ENCODE measurements at places on chromosomes 4 and X.

- no peak for DNase-seq
Observed at GRCh38 chr4:21652508-21653231, 295.9 kb downstream of the KCNIP4 start.

GRCh38 chr4:147821555-147821954, 89.7 kb downstream of the ARHGAP10 start:
- no peak for DNase-seq

GRCh38 chrX:107924136-107924746, 57.9 kb downstream of the TEX13B start:
- no peak for DNase-seq

DNA sequence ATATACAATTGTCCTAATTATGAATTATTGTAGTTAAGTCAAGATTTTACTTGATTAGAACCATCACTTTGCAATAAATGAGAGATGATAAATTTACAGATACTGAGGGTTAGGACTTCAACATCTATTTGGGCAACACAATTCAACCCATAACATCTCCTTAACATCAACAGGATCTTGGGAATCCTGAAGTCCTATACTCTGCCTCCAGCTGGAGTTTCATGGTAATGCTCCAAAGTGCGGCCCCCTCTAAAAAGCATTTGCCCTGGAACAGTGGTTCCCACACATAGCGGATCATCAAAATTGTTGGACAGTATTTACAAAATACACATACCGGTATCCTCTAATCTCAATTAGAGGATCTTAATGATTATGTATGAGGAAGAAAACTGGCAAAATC, 618.6 kb downstream of the CENPC start:
- no peak for DNase-seq

GRCh38 chrX:48468693-48469691, 1.1 kb downstream of the SLC38A5 start:
- DNase-seq = no peak

DNA sequence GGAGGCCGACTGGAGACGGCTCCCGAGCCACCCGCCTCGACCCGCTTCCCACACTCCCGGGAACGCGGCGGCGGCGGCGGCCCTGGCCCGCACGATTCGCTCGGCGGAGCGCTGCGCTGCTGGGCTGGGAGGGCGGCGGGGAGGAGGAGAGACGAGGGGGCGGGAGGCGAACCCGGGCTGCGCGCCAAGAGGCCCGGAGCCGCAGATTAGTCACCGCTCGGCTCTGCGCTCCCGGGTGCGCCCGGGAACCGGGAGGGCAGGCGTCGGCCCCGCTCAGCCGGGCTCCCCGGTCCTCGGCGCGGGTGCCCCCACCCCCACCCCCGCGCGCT, 11.2 kb upstream of the BCOR start:
- DNase-seq = no peak

DNA sequence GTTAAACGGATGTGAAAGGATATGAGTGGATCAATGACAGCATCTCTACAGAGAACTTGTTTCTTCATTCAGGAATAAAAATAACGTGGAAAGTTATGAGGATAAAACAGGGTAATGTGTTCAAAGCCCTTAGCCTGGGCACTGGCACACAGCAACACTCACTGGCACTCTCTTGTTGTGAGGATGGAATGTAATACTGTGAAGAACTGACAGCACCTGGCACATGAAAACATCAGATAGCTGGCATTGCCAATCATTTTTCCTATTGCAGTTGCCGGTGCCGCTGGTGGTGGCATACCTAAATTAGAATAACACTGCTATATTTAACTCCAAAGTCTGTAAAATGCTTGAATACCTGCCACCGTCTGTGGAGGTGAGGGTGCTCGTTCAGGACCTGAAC, 1061.2 kb downstream of the DMD start:
- no peak for DNase-seq

GRCh38 chrX:123425471-123425870, 241.4 kb downstream of the GRIA3 start:
- no peak for DNase-seq

GRCh38 chr4:118957722-118958445, 69.2 kb downstream of the SYNPO2 start:
- no peak for DNase-seq

DNA sequence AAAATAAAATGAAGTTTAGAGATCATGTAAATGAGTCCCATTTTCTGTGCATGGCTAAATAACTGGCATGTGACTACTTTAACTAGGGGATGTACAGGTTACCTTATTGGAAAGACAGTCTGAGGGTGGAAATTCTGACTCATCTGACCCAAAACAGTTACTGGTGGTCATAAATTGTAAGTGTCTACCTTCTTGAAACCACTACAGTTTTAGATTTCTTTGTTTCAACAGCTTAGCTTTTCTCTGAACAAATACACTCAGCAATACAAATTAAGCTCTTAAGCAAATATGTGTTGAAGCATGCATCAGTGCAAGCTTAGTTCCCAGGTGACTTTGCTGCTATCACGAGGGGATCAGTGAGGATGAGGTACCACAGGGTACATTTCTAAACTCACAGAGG, 60.7 kb upstream of the PGM2 start:
- DNase-seq = no peak
